ENCODE measurements at places on chromosomes 1 and 21.

DNA sequence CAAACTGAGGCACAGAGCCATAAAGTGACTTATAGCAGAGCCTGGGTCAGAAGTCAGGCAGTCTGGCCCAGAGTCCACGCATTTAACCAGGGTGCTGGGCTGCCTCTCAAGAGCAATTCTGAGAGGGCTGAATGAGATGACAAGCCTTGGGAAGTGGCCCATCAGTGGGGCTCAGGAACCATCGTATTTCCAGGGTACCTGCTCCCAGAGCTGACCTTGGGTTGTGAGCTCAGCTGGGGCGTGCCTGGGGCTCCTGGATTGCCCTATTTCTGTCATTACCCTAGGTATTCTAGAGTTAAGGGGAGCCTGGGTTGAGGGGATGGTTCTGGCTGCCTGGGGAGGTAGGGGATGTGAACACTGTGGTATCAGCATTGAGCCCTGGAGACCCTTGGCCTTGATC, 49.4 kb downstream of the LGR6 start:
- no peak for DNase-seq

DNA sequence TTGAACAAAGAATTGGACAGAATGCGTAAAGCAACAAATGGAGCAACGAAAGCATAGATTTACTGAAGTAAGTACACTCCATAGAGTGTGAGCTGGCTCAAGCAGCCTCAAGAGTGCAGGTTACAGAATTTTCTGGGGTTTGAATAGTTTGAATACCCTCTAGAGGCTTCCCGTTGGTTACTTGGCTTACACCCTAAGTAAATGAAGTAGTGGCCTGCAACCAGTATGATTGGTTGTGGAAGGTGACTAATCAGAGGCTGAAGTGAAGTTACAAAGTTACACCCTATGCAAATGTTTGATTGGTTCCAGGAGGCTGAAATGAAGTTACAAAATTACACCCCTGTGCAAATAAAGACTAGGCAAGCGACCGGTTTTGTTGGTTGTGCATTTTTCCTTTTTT, 10.9 kb downstream of the TCEANC2 start:
- no peak for DNase-seq

GRCh38 chr1:156838972-156839371, 19.9 kb downstream of the INSRR start:
- peak; percentile 57 for DNase-seq

GRCh38 chr21:42471716-42472330, 24.2 kb downstream of the RSPH1 start:
- no peak for DNase-seq

GRCh38 chr1:3375245-3375644, 79.2 kb upstream of the ARHGEF16 start:
- DNase-seq, result no peak

GRCh38 chr21:17435565-17436543, 77.0 kb upstream of the CXADR start:
- DNase-seq, result no peak

GRCh38 chr1:202589190-202589930, 120.9 kb downstream of the SYT2 start:
- no peak for DNase-seq

DNA sequence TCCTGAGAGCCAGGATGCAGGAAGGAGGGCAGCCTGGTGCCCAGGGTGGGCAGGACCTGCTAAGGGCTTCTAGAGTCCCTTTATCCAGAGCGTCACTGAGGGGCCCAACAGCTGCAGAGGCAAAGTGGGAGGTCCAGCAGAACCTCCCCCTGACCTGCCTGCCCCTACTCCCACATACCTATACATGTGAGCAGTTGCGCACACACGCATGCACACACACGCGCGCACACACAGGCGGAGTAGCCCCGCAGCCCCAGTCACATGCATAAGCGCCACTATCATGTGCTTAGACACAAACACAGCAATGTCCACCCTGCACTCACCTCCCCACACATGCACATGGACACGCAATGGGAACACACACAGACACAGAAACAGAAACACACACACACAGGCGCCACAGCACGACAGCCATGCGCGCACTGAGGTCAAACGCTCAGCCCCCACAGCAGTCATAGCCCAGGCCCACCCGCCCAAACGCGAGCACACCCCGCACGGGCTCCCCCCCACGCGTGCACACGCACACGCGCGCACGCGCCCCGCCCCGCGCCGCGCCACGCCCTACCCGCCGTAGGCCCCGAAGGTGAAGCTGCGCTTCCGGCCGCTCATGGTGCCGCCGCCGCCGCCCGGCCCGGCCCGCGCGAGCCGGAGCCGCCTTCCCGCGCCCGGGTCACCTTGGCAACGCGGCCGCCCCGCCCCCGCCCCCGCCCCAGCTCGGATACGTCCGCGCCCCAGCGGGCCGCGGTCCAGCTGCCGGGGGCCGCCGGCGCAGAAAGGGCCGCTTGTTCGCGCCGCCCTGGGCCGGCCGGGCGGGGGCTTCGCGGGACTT, 17.7 kb downstream of the RAP1GAP start:
- no peak for DNase-seq

DNA sequence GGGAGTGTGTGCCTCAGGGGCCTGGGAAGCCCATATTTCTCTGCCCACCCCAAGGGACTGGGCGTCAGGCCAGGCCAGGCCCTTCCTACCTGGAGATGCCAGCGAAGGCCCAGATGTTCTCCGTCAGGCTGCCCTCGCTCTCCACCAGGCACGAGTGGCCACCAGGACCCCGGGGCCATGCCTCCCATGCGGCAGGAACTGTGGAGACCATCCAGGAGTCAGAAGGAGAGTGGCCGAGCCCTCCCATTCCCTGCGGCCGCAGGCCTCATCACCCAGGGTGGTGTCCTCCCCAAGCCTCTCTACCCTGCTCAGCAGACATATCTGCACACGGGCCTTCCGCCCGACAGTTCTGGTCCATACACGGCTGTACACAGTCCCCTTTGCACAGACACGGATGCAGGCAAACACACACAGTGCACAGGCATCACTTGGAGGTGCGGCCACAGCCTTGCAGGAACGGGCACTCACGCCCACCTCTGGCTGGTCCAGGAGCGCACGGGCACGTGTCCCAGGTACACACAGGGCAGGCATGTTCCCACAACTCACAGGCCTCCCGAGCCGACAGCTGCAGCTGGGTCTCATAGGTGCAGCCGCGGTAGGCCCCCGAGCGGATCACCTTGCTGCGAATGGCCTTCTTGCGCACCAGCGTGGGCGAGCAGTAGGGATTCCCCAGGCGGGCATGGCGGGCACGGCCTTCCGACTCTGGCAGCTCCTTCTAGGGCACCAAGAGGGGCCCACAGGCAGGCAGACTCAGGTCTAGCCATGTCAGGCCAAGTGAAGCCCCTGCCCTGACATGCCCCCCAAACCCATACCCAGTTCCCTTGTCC, 5.9 kb upstream of the KIF17 start:
- peak; percentile 0 for DNase-seq

- DNase-seq, result no peak
Measured at GRCh38 chr1:230365723-230366307, 60.3 kb downstream of the PGBD5 start.

GRCh38 chr1:118589238-118589846, 398.8 kb downstream of the TBX15 start:
- DNase-seq, result no peak

- DNase-seq, result no peak
Measured at GRCh38 chr1:186066411-186066810, 308.6 kb downstream of the TPR start.

DNA sequence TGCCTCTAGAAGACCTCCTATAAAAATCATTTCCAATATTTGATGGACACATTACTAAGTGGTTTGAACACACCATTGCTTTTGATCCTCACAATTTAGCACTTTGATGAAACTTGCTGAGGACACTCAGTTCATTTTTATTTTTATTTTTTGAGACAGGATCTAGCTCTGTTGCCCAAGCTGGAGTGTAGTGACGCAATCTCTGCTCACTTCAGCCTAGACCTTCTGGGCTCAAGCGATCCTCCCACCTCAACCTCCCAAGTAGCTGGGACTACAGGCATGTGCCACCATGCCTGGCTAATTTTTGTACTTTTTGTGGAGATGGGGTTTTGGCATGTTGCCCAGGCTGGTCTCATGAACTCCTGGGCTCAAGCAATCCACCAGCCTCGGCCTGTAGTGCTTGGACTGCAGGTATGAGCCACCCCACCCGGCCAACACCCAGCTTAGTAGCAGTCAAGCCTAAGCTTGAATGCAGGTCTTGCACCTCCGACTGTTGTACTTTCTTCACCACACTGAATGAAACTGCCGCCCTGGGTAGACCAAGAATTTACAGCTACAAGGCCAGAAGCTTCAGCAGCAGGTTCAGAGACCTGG, 24.8 kb upstream of the ATP2B4 start:
- no peak for DNase-seq

DNA sequence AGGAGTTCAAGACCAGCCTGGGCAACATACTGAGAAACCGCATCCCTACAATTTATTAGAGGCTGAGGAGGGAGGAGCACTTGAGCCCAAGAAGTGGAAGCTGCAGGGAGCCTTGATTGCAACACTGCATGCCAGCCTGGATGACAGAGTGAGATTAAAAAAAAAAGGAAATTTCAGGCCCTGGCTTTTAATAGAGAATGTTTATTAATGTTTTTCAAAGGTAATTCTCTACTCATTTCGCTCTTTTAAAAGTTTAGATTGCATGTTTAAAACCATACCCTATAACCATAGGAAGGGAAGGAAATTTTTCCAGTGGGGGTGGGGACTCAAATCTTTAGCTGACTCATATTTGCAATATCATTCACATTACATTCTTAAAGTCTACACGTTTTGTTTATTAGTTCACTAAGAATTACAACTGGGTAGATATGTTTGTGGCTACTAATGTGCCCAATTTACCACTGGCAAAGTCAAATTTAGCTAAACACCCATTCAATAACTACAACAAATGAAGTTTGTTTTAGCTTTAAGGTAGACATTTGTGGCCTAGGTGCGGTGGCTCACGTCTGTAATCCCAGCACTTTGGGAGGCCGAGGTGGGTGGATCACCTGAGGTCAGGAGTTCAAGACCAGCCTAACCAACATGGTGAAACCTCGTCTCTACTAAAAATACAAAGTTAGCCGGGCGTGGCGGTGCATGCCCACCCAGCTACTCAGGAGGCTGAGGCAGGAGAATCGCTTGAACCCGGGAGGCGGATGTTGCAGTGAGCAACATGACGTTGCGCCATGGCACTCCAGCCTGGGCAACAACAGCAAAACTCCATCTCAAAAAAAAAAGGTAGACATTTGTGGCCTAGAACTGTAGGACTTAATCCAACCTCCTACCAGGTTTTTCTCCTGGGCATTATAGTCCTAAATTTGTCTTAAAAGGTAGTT, 5.0 kb downstream of the KDM5B start:
- DNase-seq, result no peak

GRCh38 chr1:222068937-222069336, 327.0 kb upstream of the DUSP10 start:
- no peak for DNase-seq

GRCh38 chr1:210922666-210923065, 211.3 kb downstream of the KCNH1 start:
- DNase-seq, result no peak

DNA sequence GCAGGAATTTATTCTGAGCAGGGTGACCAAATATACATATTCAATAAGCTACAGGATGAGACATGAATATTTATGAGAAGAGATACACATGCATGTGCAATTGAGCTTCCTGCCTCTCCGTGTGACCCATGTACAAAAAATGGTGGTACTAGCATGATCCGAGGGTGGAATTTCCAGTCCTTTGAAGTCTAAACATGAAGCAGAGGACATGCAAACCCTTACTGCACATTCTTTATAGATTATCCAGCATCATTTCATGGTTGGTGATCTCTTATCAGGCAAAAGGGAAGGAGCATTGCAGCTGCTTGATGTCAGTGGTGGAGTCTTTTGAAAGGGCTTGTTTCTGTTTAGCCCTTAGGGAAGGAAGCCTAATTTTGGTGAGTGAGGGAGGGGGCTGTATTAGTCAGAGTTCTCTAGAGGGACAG, 448.6 kb downstream of the SETD4 start:
- DNase-seq, result no peak

GRCh38 chr1:4425892-4426291, 228.5 kb upstream of the AJAP1 start:
- no peak for DNase-seq

- no peak for DNase-seq
Measured at GRCh38 chr1:89605692-89606091, 27.2 kb upstream of the LRRC8C start.

GRCh38 chr1:244759158-244759557, 76.3 kb upstream of the COX20 start:
- no peak for DNase-seq

DNA sequence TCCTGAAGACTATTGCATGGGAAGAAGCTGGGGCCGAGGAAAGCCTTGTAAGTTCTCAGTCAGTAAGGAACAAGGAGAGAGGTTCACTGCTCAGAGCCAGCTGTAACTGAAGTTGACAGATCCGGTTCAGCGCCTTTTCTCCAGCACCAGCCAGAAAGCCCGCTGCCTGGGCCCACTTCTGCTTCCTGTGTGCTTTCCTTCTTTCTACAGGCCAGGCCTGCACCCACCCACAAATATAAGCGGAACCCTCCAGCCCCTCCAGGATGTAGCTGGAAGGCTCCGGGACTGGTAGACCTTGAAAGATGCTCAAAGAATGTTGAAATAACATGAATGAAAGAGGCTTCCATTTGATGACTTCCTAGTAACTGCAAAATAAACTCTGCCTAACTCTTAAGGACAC, 38.8 kb downstream of the PARP1 start:
- DNase-seq, result no peak

GRCh38 chr1:183583466-183583865, 6.8 kb downstream of the NCF2 start:
- no peak for DNase-seq

GRCh38 chr1:224189561-224189960, 6.5 kb downstream of the DEGS1 start:
- DNase-seq, result no peak

- no peak for DNase-seq
Measured at GRCh38 chr1:20463502-20463901, 22.5 kb downstream of the CAMK2N1 start.
